ENCODE measurements at places on chromosomes 1 and 21.
A peak's percentile ranks its signal among the peaks of the same experiment; 100 is the strongest.

DNA sequence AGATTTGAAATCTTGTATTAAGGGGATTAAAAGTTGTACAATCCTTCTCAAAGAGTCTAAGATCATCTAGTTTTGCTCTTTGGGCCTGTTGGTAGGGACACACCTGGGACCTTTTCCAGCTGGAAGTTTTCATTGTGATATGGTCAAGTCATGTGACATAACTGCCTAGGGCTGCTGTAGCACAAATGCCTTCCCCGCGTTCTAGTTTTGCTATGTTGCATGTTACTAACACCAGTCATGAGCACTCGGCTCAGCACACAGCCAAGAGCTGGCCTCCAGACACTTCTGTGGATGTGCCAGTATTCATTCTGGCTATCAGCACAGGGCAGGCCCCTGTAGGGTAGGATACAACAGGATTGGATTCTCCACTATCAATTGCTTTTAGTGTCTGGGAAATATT, 14.6 kb upstream of the FLG2 start:
- no peak for DNase-seq

DNA sequence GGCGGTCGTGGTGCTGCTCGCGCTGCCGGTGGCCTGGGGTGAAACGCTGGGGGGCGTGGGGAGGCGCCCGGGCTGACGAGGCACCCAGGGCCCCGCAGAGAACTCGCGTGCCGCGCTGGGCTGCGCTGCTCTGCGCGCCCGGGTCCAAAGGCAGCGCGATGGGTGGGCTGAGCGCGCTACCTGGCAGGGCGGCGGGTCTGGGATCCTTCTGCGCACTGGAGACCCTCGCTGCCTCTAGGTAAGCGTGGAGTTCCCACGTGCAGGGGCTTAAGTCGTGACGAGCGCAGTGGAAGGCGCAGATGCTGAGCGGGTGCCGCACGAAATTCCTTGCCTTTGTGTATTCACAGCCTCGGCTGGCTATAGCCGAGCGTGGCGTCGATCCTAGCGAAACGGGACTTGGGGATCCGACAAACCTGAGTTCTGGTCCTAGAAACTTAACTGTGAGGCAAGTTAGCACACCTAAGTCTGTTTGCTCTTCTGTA, 24.6 kb downstream of the CR1L start:
- no peak for DNase-seq

- DNase-seq: no peak
Measured at GRCh38 chr1:90149101-90149500, 154.2 kb downstream of the ZNF326 start.

DNA sequence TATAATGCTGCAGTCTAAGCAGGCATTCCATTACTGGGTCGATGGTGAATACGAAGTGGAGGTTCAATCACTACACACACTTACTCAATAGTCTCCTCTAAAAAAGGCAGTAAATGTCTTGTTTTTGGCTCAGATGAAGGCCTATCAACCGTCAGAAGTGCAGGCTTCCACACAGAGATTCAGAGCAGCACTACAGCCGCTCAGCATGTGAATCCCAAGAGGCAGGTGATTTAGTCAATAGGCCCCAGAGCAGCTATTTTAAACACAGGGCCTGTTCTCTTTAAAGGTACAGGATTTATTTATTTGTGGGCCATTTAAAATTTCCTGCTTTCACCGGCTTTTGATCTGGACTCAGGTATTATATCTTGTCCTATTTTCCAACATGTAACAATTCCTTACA, 293.7 kb downstream of the RGS7 start:
- no peak for DNase-seq

DNA sequence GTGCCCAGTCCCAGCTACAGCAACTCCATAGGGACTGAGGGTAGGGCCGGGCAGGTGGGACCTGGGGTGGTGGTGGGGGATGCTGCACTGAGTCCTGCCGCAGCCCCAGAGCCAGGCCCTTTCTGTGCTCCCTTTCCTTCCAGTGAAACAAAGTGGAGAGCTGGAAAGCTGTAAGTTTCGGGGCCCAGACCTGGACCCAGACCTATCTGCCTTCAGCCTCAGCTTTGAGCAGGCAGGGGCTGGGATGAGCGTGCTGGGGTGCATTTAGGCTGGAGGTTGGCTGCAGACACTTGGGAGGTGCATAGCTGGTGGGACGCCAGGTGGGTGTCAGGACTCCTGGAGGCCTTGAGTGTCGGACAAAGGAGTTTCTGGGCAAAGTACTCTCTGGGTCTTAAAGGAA, 92.7 kb upstream of the C1orf174 start:
- no peak for DNase-seq

GRCh38 chr1:175419684-175420517, 227.3 kb upstream of the KIAA0040 start:
- DNase-seq: no peak

DNA sequence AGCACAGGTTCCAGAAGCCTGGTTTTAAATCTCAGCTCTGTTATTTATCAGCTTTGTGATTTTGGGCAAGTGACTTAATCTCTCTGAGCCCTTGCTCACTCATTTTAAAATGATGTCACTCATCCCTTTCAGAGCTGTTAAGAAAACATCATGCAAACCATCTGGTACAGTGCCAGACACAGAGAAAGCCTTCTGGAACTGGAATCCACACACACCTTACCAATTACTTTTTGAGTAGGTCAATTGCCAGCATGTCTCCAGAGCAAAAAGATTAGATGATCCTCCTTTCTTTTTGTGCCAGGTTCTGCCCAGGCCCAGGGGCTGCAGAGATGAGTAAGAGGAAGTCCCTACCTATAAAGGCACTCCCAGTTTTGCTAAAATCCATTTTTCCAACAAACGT, 61.3 kb downstream of the ROR1 start:
- DNase-seq: peak; percentile 66

DNA sequence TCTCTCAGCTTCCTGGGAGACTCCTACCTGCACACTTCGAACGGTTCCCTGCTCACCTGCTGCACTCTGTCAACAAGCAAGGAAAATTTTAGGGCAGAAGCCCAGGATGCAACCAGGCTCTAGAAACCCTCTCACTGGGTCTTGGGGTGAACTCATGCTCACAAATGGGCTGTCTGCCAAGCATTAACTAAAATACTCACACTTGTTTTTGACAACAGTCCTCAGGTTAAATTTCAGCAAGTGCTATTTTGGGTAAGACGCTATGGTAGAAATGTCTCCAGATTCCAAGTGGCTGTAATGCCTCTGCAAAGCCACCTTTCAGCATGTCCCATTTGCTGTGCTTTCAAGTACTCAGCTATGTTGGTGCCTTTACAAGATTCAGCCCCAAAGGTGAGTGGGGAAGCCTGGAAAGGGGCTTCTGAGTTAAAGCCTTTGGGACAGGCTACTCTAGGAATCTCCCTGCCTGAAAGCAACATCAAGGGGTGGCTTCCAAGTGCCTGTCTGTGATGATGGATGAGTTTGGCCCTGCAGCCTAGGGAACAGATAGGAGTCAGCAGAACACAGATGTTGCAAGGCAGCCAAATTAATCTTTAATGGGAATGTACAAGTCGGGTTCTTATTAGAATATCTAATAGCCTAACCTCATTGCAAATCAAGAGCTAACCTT, 211.9 kb upstream of the SPAG17 start:
- DNase-seq: no peak

DNA sequence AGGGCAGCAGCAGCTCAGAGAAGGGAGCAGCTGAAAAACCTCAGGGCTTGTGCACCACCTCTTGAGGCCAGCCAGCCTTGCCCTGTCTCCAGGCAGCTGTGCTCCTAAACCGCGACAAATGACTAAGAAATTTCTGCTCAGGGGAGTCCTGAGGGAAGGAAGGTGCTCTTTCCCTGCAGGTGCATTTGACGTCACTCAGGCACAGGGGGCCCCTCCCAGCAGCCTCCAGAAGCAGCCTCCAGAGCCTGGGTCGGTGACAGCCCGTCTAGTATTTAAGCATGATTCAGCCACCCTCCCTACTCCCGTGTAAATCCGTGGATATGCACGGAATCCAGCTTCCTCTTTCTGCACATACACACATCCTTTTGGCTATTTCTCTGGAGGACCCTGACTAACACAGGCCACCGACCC, 560.5 kb downstream of the KIF26B start:
- DNase-seq: peak; percentile 57

- DNase-seq: no peak
Measured at GRCh38 chr1:8745749-8746390, 71.6 kb downstream of the RERE start.

DNA sequence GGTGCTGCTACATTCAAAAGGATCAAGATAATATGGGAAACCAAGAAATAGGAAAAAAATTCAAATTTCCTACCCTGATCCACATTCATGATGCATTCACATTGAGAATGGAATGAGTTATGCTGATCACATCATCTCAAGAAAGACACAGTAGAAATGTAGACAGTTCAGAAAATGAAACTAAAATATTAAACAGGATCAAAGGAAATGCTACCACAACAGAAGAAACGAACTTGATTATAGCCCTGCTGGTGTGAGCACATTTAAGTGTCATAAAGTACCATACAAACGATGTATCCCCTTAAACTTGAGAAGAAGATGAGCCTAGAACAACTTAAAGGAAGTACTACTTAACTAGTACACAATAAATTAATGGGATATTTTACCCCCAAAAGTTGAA, 21.3 kb downstream of the SYDE2 start:
- no peak for DNase-seq

DNA sequence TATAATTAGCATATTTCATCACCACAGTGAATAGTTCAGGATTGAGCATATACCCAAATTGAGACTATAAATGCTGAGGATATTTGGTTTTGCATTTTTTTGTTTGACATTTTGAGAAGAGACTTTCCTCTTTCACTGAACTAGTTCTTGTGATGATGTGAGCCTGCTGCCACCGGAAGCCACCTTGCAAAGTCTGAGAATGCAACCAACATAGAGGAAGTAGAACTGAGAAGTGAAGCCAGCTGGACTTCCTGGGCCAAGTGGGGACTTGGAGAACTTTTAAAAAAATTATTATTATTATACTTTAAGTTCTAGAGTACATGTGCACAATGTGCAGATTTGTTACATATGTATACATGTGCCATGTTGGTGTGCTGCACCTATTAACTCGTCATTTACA, 102.3 kb downstream of the RPE65 start:
- no peak for DNase-seq

DNA sequence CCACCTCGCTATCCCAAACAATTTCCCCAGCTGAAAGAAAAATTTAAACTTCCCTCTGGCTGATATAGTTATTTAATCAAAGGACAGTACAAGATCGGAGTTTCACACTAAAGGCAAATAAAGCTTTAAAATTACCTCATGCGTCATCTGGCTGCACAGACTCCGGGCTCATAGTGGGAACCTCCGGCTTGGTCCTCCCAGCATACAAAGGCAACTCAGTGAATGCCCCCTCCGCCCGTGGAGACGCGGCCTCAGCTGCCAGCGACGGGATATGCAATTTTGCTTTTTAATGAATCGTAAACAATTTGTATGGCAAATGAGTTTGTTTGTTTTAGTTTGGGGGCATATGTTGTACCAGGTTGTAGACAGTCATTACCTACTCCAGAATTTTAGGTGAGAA, 214.6 kb upstream of the NFIA start:
- DNase-seq: no peak

- peak; percentile 89 for DNase-seq
Measured at GRCh38 chr1:234978397-234979295, 150.0 kb downstream of the TOMM20 start.

DNA sequence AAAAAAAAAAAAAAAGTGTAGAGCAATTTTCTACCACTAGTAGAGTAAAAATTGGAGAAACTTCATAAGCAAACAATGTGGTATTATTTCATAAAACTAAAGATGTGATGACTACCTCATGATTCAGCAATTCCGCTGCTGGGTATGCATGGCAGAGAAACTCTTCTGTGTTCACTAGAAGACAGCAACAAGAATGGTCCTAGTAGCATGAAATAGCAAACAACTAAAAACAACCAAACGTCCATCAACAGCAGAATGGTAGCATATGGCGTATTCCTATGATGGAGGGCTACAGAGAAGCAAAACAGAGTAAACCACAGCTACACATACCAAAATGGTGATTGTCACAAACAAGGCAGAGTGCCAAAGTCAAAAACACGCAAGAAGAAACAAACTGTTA, 18.9 kb downstream of the HTR1D start:
- peak; percentile 37 for DNase-seq

DNA sequence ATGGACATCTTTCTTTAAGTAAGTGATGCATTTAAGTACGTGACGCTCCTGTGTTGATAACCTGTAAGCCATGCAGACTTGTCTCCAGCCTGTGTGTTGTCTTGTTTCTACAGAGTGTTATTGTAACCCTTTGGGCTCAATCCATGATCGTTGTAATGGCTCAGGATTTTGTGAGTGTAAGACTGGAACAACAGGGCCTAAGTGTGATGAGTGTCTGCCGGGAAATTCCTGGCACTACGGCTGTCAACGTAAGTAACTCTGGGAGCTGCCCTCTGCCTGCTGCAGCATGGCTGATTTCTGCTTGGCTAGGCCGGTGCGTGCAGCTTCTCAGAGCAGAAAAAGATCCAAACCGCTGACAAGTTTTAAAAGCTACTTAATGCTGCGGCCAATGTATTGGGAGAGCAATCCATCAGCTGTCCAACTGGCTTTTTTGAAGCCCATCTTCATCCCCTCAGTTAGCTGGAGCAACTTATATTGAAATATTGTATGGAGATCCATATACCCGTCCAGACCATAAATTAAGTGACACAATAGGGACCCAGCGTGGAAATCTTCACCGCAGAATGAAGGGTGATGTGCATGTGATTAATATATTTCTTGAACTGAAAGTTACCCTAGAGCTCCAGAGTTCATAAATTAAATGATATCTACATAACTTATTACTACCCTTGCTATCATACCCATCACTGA, 295.9 kb downstream of the NTNG1 start:
- no peak for DNase-seq

GRCh38 chr1:15198684-15199083, 45.1 kb downstream of the TMEM51 start:
- peak; percentile 55 for DNase-seq

DNA sequence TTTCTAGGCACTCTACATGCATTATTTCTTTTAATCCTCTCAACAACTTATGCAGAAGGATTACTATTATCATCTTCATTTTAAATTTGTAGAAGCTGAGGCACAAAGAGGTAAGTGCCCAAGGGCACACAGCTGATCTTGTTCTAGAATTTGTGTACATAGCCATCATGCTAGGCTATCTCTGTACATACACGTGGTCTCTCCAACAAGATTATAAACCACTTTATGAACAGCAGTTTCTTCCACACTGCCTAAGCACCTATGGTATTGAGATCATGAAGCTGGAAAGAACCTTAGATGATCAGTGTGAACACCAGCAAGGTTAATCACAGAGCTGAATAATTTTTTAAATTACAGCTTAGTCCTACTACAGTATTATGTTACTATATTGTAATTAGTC, 28.9 kb downstream of the UCHL5 start:
- DNase-seq: no peak

- DNase-seq: no peak
Measured at GRCh38 chr1:213138892-213139291, 87.9 kb downstream of the RPS6KC1 start.

DNA sequence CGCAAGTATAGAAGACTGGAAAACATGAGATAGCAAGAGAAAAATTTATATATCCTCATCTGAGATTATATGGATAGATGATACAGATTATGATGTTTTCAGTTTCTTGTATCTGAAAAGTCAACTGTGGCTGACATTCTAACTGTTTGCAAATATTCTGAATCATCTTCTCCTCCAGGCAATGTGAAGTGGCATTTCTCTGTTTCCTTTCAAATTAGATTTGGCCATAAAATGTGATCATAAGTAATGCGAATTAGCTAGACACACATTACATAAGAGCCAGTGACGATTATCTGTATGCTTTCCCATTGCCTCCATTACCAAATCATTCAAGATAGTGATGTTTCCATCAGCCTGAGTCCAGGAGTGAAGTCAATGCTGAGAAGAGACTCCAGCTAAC, 265.2 kb downstream of the BRINP3 start:
- DNase-seq: no peak
